A549 (cell line): ENCODE measurements at places on chromosomes 3 and 15.

DNA sequence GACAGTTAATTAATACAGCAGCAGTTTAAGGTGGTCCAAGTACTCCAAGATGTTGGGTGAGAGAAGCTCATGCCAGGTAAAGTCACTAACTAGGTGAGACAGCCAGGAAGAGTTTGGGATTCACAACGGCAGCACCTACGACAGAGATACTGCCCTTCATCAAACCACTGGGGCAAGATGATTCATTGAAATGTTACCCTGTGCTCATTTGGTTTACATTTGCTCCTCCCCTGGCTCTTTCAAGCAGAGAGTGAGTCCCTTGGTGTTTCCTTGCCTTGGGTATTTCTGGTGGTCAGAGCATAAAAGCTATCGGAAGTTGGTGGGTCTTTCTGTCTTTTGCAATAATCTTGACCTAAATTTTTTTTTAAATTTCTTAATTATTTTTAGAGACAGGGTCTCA, 19.9 kb upstream of the PDE8A start:
- DNase-seq: no peak

- peak; percentile 37 for DNase-seq
These were observed 308.4 kb downstream of the RPLP1 start for GRCh38 chr15:69760890-69761568.

DNA sequence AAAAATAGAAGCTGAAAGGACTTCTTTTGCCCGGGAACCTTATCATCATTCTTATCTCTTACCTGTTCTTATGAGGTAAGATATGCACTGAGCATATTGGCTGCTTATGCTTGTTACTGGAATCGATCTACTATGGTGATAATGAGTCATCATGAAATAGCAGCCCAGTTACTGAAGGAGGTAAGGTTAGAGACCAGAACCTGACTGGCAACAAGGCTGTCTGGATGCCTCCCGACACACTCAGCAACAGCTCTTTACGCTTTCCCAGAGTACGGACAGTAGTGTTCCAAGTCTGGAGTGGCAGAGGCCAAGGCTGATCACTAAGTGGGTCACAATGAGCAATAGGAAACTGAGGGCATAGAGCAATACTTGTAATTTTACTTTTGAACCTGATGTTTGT, 314.1 kb downstream of the NLGN1 start:
- no peak for DNase-seq

DNA sequence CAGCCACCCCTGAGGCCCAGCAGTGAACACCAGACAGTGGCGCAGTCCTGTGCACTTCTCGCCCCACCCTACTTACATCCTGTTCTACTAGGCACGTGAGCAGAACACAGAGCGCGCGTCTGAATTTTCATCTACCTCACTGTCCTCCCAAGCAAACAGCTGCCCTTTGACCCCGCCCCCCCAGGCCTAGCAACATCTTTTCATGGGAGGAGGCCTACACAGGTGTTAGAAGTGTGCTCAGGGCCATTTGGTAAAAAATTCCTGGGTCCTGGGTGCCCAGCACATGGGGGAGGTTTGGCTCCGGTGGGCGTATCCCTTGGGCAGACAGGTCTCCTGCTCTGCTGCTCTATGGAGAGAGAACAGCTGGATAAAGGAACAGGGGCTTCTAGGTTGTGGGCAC, 95.0 kb downstream of the MYLK start:
- no peak for DNase-seq

GRCh38 chr3:53114011-53114400, 16.2 kb downstream of the RFT1 start:
- peak; percentile 72 for DNase-seq

DNA sequence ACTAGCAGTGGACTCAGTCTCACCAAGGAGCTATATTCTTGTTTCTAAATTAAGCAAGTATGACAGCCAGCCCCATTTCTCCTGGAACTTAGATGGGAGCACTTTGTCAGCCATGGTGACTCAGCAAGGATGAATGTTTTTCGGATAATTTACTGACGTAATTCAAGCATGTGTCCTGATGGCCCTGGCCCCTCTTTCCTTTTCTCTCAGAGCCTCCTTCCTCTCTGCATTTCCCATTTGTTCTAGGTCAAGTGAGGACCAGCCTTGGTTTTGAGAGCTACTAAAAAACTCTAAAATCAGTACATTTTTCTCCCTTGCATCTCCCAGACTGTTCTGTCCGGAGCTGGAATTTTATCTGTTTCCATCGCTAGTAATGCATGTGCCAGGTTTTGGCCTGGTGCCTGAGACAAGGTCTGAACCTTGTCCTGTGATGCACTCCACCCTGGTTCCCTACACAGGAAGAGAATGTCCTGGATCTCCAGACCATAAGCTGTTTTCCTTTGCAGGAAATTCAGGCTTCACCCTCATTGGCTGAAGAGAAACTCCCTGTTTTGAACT, 256.6 kb upstream of the ROPN1 start:
- DNase-seq: peak; percentile 54

DNA sequence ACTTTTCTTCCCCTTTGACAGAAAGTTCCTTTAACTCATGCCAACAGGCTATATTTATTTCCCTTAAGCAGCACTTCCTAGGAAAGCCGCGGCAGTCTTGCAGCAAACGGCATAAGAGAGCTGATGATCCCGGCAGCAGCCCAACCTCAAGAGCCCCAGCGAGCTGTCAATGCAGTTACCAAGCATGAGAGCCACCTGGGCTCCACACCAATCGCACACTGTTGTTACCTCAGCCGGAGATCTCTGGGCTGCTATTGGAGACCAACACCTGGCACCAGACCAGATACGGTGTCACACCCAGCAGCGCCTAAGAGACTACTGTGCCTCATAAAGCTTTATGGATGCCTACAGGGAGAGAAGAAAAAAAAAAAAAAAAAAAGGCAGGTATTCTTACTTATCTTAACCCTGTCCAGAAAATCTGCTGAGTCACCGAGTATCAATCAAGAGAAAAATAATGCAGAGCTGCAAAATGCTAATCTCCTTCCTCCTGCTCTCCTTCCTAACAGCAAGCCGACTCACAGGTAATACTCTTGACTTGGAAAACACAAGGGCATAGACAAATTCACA, 11.7 kb downstream of the ABCC5 start:
- DNase-seq: peak; percentile 24

DNA sequence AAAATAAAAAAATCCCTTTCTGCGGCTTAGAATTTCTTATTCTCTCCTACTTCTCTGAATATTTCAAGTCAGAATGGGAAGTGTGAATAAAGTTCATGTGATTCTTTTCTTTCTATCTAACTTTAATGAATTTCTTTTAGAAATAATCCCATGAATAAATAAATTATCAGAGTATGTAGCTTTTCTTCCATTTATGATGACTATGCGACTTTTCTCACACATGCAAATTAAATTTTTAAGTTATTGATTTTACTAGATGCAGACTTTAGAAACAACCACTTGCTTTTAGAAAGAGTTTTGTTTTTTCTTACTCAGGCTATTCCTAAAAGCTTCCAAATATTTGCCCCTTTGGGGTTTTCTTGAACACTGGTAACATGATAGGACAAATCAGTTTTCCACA, 477.7 kb upstream of the AGTR1 start:
- no peak for DNase-seq

DNA sequence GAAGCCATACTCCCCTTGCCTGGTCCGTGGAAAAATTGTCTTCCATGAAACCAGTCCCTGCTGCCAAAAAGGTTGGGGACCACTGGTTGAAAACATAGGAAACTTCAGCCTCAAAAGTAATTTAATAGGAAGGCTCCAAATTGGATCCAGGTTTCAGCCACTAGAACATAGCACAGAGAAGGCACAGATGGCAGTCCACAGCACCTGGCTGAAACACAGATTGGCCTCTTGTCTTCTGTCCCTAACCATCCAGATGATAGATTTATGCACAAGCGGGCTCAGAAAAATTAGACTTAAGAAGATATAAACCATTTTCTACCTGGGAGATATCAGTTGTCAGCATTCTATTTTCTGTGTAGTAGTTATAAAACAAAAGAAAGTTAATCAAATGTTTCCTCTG, 397.1 kb downstream of the CNTN4 start:
- DNase-seq: no peak

DNA sequence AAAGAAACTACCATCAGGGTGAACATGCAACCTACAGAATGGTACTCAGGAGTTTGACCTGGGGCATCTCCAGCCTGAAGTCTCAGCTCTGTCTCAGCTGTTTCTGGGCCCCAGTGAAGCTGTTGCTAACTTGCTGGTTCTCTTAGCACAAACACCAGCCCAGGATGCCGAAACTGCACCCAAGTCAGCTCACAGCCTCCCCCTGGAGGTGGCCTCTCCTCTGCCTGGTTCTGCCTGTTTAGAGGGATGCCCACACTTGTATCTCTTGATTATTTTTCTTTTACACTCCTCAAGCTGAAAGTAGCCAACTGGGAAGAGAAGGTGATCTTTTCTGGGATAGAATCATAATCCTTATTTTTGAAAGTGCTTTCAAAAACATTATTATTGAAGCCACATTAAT, 289.0 kb upstream of the RASGRP1 start:
- DNase-seq: peak; percentile 42

- no peak for DNase-seq
These were observed 12.2 kb downstream of the ZXDC start for GRCh38 chr3:126463521-126463920.

- DNase-seq: no peak
These were observed 337.6 kb downstream of the EFHB start for GRCh38 chr3:19596408-19596807.

- DNase-seq: peak; percentile 30
These were observed 196.8 kb upstream of the MBNL1 start for GRCh38 chr3:152071924-152072323.

- DNase-seq: no peak
These were observed 24.0 kb downstream of the RMDN3 start for GRCh38 chr15:40731034-40731433.
